ENCODE measurements at places on chromosomes 12 and 14.

GRCh38 chr12:97336900-97337751 is 125.5 kb upstream of the RMST start:
- no peak for DNase-seq

- no peak for DNase-seq
Observed at GRCh38 chr12:1660304-1661187, 30.3 kb upstream of the ADIPOR2 start.

- no peak for DNase-seq
Observed at GRCh38 chr14:55847766-55848165, 267.8 kb downstream of the KTN1 start.

GRCh38 chr14:45212231-45212630 is 40.8 kb downstream of the MIS18BP1 start:
- DNase-seq: no peak

GRCh38 chr12:6582196-6582595 is 14.1 kb upstream of the NOP2 start:
- no peak for DNase-seq

DNA sequence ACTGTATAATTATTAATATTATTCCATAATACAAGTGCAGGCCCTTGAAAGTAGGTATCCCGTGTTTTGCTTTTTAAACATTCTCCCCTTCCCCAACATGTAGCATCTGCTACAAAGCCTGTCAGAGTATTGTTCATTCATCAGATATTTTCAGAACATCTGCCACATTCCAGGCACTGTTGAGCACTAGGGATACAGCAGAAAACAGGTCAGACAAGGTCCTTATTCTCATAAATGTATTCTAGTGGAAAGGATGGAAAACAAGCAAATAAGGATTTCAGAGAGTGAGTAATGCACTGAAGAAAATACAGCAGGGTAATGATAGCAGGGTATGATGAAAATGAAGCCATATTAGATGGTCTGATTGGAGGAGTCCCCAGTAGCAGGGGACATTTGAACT is 3.8 kb downstream of the ERP29 start:
- DNase-seq: no peak

DNA sequence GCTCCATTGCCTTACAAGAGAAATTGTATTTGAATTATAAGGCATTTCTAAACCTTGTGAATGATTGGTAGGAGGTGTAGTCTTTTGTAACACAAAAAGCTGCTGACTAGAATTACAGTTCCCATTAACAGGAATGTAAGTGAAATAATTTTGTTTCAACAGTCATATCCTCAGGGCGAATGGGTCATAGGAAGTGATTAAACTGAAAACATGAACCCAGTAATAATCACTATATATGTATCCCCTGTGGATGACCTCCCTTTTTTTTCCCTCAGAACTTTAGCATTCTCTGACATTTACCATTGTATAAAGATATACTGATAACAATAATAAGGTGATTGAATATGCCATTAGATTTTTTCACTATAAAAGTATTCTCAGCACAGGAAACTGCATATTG is 312.3 kb downstream of the ATP23 start:
- DNase-seq: no peak

GRCh38 chr14:24379907-24380730 is 12.1 kb downstream of the NFATC4 start:
- DNase-seq: no peak

- no peak for DNase-seq
Observed at GRCh38 chr14:71932229-71932981, at the start of gene RGS6. Gene RGS6 (plus strand): TSS chr14:71932429.
